Activated naive CD4-positive, alpha-beta T cell (primary cell): ENCODE measurements at places on chromosomes 1 and 21.

DNA sequence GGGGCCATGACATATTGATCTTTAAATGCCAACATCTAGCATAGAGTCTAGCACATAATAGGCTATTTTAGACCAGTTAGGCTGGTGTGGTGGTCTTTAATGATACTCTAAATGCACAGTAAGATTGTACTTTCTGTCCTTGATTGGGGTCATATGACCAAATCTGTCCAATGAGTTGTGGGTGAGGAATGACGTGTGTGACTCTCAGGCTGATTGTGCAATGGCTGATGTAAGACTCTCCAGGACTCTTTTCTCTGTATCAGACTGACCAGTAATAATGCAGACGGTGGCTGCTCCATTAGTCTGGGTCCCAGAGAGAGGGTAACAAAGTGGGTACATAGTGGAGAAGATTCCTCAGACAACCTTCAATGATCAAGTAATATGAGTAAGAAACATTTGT lies 541.6 kb upstream of the CAMK1G start:
- DNase-seq: no peak

DNA sequence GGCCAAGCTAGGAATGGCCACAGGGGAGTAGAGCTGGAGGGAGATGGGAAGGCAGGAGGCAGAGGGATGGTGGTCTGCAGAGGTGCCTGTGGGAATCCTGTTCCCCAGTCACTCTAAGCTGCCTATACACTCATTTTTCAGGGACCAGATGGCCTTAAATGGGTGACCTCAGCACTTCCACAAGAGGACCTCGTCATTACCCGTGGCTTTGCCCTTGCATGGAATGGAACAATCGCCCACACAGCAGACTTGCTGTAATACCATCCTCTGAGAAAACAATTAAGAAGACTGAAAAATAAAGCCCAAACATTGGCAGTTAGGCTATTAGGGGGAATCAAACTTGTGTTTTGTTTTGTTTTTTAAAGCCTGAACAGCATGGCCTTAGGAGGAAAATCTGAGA lies 12.9 kb upstream of the TNN start:
- no peak for DNase-seq

GRCh38 chr1:219797009-219797408 lies 131.3 kb downstream of the SLC30A10 start:
- DNase-seq: no peak

DNA sequence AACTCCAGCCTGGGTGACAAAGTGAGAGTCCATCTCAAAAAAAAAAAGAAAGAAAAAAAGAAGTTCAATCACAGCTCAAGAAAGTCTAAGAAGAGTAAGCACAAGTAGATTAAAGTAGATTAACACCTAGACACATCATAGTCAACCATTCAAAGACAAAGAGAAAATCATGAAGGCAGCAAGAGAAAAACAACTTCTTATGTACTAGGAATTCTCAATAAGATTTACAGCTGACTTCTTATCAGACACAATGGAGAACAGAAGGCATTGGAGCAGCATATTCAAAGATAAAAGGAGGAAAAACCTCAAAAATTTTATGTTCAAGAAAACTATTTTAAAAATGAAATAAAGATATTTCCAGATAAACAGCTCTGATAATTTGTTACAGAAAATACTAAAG lies 147.3 kb downstream of the LBR start:
- no peak for DNase-seq

DNA sequence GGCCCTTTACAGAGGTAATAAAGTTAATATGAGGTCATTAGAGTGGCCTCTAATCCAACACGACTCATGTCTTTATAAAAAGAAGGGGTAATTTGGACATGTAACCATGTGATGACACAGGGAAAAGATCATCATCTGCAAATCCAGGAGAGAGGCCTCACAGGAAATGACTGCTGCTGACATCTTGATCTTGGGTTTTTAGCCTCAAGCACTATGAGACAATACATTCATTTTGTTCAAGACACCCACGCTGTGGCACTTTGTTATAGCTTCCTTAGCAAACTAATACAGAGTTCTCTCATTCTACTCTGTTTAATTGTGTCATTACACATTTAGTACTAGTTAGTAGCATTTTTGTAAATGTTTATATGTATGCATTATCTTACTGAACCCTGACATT lies 64.0 kb upstream of the RUNX1 start:
- DNase-seq: no peak

DNA sequence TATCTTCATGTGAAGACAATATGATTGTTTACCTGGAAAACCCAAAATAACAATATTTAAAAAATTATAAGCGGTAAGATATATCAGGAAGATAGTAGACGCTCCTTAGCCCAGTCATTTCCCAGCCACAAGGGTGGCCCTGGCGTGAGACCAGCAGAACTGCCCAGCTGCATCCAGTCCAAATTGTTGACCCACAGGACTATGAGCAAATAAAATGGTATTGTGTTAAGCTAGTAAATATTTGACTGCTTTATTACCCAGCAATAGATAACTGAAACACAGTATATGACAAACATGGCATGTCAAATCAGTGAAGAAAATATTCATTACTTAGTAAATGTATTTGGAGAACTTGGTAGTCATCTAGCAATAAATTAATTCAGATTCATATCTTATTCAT lies 294.3 kb upstream of the SPAG17 start:
- DNase-seq: no peak

GRCh38 chr1:19759740-19760089 lies 40.0 kb downstream of the TMCO4 start:
- no peak for DNase-seq

DNA sequence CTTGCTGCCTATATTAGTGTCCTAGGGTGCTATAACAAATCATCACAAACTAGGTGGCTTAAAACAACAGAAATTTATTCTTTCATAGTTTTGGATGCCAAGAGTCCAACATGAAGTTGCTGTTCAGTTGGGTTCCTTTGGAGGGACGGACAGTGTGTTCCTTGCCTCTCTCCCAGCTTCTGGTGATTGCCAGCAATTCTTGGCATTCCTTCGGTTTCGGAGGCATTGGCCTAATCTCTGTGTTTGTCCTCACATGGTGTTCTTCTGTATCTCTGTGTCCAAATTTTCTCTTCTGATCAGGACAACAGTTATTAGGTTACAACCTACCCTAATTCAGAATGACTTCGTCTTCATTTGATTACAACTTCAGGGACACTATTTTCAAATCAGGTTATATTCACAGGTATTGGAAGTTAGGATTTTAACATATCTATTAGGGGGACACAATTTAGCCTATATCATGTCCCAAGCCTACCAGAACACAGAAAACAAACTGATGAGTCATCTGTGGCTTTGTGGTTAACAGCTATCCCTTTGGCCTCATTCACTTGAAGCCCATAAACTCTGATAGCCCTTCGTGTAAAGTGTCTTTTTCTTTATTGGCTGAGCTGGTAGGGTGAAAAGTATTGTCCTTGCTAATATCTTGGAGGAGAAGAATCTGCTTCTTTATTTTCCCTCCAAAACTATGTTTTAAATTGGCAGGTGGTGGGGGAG lies 83.2 kb upstream of the PAPPA2 start:
- DNase-seq: no peak

GRCh38 chr1:6141592-6141991 lies 38.5 kb downstream of the CHD5 start:
- no peak for DNase-seq

DNA sequence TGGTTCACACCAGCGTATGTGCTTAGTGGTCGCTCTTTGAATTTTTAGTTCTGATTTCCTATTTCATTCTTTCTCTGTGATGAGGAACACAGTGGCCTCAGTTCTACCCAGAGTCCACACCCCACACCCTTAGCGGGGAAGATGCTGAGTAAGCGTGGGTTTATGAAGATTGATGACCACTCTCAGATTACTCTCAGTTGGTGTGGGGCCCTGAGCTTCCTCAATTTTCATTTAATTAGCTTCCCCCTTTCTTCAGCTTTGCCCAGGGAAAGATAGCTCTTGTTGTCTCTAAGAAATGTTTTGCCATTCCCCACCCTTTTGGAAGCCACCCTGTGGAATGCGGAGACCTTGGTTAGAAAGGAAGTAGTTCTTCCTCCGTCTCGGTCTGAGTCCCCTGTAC lies 299.9 kb upstream of the PROX1 start:
- DNase-seq: no peak

- no peak for DNase-seq
Observed at GRCh38 chr1:56911098-56911938, 54.5 kb downstream of the C8B start.

DNA sequence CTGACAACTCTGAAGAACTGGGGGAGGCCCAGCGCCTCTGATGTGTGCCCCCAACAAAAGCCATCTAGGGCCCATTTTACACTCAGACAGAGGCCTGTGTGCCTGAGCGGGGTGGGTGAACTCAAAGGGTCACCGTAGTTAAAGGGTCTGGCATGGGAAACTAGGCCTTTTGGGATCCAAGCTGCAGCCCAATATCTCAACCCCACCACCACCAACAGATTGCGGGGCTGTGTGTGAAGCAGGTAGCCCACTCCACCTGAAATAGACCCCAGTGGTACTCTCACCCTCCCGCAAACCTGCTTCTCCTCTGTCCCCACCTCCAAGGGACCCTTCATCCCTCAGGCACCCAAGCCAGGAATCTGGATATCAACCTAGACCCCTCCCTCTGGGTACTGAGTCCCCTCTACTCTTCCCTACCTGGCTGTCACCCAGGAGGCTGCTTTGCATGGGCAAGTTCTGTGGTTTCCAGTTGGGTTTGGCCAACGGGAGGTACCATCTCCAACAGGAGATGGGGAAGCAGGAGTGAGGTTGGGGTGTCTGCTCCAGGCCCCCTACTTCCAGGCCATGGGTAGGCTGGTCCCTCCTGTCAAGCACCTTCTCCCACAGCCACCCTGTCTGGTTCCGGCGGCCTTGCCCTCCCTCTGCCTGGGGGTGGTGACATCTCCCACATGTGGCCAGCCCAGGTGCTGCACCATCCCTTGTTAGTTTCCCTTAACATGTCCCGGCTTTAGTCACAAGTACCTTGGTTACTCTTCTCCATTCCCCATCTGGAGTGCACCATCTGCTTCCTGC lies 35.2 kb upstream of the LRP8 start:
- no peak for DNase-seq

DNA sequence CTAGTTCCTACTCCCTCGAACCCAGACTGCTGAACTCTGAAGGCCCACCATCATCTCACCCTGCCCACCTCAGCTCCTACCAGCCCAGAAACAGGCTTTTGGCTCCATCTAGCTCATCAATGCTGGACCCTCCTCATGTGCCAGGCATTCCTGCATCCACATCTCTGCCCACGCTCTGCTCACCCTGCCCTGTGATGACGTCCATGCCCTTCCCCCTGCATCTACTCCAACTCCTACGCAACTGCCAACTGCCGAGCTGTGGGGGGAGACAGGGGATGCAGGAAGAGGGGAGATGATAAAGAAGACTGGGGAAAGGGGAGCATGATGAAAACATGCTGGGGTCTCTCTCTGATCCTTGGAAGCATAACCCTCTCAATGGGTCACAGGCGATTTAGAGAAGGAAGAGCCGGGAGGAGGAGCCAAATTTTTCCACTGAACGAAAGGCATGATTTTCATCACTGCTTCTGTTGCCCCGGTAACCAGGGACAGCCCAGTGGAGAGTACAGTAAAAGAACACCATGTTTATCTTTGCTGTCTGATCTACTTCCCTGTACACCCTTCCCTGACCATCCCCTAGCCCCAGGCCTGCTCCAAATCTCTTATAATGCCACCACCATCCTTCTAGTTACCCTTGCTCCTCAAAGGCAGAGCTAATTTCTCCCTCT lies 44.3 kb downstream of the CD34 start:
- no peak for DNase-seq

GRCh38 chr1:173117761-173118160 lies 67.0 kb upstream of the TNFSF18 start:
- no peak for DNase-seq

- no peak for DNase-seq
Observed at GRCh38 chr1:151546011-151546925, 6.2 kb downstream of the TUFT1 start.

- DNase-seq: no peak
Observed at GRCh38 chr1:218880484-218881060, 293.1 kb upstream of the LYPLAL1 start.

GRCh38 chr1:214143006-214143992 lies 137.7 kb upstream of the SMYD2 start:
- DNase-seq: no peak

GRCh38 chr21:40765811-40766210 lies 81.1 kb downstream of the DSCAM start:
- no peak for DNase-seq

GRCh38 chr1:1085911-1086841 lies 12.1 kb upstream of the RNF223 start:
- no peak for DNase-seq

DNA sequence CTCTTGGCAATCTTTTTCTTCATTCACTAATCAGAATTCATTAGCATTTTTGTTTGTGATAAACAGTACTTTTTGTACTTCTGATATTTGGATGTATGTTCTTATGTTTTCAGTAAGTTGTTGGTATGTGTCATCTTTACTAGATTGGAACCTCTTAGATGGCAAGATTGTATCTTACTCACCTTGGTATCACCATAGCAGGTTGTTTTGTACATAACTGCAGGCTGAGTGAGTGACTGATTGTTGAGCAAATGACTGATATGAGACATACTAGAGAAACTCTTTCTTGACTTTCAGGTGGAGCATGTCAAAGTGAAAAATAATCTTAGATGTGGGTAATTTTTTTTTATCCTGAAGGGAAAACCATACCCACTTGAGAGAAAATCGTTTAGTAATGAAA lies 173.7 kb downstream of the CLEC20A start:
- DNase-seq: no peak

- DNase-seq: no peak
Observed at GRCh38 chr1:112935461-112936111, 20.4 kb downstream of the SLC16A1 start.

DNA sequence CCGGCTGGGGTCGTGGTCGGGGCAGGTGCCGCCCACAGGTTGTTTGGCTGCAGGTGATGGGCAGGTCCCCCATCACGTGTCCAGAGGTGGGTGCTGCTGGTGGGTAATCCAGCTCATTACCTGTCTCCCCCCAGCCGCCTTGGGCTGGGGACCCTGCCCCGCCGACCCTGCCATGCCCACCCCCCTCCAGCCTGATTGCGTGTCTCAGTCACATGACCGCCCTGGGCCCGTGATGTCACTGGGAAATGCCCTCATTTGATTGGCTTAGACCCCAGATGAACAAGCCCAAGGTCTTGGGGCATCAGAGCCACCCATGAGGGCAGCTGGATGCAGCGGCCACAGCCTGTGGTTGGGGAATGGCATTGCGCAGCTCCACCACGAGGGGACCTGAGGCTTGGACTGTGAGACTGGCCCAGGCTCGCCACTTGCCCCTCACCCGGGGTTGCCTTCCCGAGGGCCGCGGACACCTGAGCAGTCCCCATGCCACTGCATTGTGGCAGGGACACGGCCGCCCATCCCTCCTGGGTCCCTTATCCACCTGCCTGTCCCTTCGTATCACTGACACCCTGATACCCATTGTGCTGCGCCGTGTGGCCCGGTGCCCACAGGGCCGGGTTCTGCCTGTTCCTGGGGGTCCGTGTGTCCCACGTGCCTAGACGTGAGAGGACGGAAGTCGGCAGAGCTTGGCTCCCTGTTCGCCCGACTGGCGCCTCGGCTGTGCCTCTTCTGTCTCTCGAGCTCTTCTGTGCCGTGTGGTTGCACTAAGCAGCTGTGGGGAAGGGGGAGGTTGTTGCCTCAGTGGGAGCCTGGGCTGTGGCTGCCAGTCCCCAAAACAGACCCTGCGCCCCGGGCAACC lies 68.0 kb downstream of the FAAP20 start:
- DNase-seq: no peak

GRCh38 chr1:31683997-31684396 lies 19.8 kb downstream of the COL16A1 start:
- no peak for DNase-seq
